ENCODE measurements at places on chromosomes 7 and 10. TPM values are rescaled to one million over a fixed set of nuclear protein-coding genes. Genes with fewer than 3 reads are reported as not detected.

GRCh38 chr10:68501691-68502090 is 25.6 kb downstream of the SLC25A16 start:
- no peak for DNase-seq

DNA sequence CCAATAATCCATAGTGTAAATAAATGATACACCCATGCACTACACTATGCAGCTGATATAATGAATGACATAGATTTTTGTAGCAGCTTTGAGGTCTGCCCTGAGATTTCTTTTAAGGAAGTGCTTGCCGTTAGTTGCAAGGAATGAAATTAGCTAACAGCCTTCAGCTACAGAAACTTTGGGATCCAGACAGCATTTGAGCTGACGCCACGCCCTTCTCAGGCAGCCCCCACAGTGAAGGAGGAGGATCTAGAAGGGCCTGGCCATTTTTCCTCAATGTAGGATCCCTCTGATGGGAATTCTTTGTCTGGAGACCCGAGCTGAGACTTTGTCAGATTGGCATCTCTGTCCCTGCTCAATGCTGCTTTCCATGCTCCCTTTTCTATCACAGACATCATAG is 6.1 kb upstream of the PDK4 start:
- DNase-seq, result no peak

- DNase-seq, result no peak
Measured at GRCh38 chr7:82501346-82501745, 57.8 kb upstream of the CACNA2D1 start.

DNA sequence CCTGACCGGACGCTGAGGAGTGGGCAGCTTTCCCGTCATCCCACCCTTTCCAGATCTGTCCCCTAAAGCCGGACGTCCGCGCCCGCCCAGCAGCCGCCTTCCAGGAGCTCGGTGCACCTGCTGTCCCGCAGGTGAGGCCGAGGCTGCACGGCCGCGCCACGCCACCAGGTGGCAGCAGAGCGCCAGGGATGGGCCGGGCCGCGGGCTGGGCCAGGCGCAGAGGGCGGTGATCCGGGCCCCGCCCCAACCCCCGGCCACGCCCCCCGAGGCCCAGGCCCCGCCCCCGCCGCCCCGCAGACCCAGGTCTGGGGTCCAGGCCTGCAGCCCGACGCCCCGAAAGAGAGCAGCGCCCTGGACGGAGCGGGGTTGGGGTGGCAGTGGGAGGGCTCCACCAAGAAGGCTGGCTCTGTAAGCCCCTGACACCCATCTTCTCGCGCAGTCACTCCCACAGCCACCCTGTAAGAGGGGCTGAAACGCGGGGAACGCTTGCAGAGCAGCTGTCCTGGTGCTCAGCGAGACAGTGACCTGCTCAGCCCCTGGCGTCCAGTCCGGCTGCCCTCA is 32.2 kb downstream of the FOXL3 start:
- DNase-seq, result peak; percentile 66

DNA sequence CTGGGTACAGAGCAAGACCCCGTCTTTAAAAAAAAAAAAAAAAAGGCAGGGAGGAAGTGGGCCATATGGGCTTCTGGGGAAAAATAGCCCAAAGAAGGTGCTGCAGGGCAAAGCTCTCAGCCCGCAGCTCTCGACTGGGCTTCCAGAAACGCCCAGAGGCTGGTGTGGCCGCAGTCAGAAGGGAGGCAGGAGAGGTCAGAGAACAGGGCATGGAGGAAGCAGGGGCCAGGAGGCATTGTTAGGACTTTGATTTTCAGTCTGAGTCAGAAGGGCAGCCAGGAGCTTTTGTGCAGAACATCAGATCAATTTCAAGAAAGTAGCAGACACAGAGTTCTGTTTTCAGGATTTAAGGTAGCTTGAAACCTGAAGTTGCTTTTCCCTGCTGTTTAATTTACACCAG is 35.3 kb upstream of the CYTH3 start:
- DNase-seq, result peak; percentile 67

DNA sequence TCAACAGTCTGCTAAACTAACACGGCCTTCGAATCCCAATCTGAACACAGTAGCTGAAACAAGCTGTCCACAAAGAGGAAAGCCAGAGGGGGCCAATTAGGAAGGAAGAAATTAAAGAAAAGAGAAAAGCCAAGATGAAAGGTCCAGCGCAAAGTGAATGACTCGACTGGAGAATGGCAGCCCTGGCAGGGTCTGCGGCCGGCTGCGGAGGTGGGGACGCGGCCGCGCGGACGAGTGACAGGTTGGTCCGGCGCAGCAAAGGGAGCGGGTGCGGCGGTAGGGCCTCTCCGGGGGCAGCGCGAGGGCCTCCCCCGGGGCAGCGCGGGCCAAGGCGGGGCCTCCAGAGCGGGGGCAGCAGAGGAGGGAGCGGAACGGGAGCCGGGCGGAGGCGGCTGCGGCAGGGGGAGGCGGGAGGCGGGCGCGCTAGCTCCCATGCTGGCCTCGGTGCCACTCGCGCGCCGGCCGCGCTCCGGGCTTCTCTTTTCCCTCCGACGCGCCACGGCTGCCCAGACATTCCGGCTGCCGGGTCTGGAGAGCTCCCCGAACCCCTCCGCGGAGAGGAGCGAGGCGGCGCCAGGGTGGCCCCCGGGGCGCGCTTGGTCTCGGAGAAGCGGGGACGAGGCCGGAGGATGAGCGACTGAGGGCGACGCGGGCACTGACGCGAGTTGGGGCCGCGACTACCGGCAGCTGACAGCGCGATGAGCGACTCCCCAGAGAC is at the start of gene VWC2:
Gene VWC2, plus strand, starts transcription at position 421 of the 718 bp plus-strand sequence. CDS start 1,798 bp downstream, outside the sequence.
- DNase-seq, result no peak

GRCh38 chr7:94388540-94388939 is 6.2 kb upstream of the COL1A2 start:
- DNase-seq, result no peak

GRCh38 chr7:17063045-17063383 is 181.2 kb upstream of the AGR3 start:
- DNase-seq, result peak; percentile 34

DNA sequence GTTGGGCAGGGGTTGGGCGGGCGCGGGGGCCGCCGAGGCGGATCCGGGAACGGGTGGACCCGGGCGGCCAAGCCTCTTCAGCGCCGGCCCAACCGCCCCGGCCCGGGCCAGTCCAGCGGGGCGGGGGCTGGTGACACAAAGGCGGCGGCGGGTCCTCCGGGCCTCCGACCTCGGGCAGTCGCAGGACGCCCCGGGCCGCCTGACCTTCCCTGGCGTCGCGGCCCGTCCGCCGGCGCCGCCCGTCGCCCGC is 54.2 kb downstream of the METTL2B start:
- no peak for DNase-seq

DNA sequence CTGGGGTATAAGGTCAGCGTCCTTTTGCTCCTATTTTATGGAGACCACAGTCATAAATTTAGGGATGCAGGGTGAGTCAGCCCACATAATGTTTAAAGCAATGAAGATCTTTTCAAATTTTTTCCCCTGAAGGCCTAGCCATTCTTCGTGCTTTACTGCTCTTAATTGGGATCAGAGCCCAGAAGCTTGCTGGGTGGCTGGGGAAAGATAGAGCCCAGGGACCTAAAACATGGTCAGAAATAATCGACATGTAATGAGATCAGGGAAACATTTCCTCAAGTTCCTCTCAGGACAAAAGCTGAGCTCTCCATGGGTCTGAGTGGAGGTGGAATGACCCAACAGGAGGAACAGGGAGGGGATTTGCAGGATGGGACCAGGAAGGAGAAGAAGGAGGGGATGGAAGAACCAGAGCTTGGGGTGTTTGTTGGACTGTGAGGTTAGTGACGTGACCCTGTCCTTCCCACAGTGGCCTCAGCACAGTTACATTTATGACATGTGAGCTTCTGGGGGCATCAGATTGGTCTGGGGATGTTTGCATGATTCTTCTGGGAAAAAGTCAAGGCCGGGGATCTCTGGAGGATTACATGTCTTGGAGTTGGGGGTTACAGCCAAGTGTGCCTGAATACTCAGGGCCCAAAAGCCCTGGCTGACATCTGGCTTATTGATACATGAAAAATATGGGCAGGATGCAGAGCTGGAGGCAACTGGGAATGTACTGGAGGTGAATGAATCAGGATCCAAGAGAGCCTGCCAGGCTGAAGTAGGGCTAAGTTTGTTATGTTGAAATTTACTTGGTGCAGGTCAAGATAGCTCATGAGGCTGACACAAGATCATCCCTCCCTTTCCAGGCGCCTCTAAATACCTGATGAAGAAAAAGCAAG is 477.9 kb downstream of the RPS24 start:
- DNase-seq, result no peak

- no peak for DNase-seq
Measured at GRCh38 chr10:86964061-86964846, 4.0 kb upstream of the ADIRF start.

PON1 gene
- total RNA-seq, result not detected

IL6 gene
- total RNA-seq, result 1.0 TPM

SYT15 gene
- total RNA-seq, result 0.51 TPM
